Naive thymus-derived CD4-positive, alpha-beta T cell (primary cell): ENCODE measurements at places on chromosomes 12 and 14.

GRCh38 chr14:101442451-101442850, 118.8 kb upstream of the DIO3 start:
- peak; percentile 74 for DNase-seq

DNA sequence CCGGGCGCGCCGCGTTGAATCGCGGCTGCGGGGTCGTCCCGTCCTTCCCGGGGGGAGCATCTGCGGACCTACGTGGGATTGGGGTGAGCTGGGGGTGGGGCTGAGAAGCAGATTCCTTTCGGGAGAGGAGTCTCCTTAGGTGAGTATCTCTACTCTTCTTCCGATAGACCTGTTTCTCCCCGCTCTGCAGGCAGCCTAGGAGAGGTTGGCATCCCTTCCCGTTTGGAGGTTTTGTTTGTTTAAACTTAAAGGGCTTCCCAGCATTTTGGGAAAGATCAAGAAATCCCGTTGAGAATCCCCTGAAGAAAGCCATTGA, 411 bp downstream of the TTLL5 start:
- DNase-seq: no peak

DNA sequence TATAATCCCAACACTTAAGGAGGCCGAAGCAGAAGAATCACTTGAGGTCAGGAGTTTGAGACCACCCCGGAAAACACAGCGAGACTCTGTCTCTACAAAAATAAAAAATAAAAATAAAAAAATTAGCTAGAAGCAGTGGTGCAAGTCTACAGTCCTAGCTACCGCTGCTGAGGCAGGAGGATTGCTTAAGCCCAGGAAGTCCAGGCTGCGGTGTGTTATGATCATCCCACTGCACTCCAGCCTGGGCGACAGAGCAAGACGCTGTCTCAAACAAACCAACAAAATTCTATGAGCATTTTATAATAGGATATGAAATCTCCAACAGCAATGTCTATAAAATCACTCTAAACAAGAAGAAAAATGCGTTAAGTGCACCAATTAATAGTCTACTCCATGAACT, 75.3 kb downstream of the PPP1R12A start:
- DNase-seq: no peak

GRCh38 chr12:109539508-109539907, 33.8 kb downstream of the MMAB start:
- DNase-seq: no peak

GRCh38 chr14:104158827-104159798, 20.7 kb downstream of the KIF26A start:
- DNase-seq: no peak

DNA sequence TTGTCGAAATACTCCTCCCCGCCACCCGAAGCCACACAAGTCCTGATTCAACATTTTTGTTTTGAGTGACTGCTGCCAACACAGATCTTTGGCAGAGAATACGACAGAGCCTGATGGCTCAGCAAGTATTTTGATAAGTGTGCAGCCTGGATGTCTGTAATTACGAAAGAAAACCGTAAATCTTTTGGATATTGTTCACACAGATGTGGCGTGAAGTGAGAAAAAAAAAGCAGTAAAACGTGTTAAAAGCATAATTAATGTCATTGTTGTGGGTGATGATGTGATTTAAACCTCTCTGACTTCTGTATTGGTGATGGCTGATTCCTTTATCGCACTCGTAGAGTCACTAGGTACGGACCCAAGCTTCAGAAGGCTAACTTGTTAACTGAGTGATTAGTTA, 98.7 kb downstream of the PHETA1 start:
- no peak for DNase-seq

GRCh38 chr12:122965851-122966742, at the start of gene ABCB9:
ABCB9 (minus strand) TSS chr12:122966463; CDS start chr12:122960235, 6,228 bp downstream.
- peak; percentile 85 for DNase-seq

DNA sequence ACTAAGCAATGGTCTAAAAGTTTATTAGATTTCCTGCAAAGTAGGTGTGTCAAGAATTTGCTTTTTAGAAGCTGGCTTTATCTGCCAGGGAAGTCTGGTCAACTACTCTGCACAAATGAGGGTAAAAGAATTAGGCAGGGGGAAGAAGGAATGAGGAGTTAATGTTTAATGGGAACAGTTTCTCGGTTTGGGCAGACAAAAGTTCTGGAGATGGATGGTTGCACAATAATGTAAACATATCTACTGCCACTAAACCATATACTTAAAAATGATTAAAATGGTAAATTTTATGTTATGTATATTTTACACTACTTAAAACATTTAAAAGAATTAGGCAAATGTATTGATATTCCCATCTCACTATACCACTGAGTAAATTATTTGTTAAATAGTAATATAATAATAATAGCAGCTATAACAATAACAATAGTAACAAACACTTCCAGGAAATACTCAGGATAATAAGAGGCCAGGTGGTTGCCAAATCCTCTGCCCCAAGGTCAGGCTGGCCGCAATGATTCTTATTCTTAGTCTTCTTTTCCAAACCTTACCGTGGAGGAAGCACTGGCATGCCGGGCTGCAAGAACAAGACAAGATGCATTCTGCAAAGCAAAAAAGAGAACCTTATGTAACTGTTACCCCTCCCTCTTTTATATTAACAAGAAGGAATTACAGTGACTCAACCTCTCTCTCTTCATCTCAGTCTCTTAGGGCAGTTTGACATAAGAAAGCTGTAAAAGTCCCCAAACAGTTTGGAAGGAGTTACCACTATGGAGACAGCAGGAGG, 13.9 kb downstream of the CS start:
- no peak for DNase-seq

- no peak for DNase-seq
Measured at GRCh38 chr12:51190820-51191219, 17.9 kb upstream of the TFCP2 start.

DNA sequence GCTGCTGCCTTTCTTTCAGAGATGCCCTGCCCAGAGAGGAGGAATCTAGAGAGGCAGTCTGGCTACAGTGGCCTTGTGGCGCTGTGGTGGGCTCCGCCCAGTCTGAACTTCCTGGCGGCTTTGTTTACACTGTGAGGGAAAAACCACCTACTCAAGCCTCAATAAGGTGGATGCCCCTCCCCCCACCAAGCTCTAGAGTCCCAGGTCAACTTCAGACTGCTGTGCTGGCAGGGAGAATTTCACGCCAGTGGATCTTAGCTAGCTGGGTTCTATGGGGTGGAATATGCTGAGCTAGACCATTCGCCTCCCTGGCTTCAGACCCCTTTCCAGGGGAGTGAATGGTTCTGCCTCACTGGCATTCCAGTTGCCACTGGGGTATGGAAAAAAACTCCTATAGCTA, 25.6 kb downstream of the SPATA7 start:
- DNase-seq: no peak
